ENCODE measurements at places on chromosomes 2 and 18.

DNA sequence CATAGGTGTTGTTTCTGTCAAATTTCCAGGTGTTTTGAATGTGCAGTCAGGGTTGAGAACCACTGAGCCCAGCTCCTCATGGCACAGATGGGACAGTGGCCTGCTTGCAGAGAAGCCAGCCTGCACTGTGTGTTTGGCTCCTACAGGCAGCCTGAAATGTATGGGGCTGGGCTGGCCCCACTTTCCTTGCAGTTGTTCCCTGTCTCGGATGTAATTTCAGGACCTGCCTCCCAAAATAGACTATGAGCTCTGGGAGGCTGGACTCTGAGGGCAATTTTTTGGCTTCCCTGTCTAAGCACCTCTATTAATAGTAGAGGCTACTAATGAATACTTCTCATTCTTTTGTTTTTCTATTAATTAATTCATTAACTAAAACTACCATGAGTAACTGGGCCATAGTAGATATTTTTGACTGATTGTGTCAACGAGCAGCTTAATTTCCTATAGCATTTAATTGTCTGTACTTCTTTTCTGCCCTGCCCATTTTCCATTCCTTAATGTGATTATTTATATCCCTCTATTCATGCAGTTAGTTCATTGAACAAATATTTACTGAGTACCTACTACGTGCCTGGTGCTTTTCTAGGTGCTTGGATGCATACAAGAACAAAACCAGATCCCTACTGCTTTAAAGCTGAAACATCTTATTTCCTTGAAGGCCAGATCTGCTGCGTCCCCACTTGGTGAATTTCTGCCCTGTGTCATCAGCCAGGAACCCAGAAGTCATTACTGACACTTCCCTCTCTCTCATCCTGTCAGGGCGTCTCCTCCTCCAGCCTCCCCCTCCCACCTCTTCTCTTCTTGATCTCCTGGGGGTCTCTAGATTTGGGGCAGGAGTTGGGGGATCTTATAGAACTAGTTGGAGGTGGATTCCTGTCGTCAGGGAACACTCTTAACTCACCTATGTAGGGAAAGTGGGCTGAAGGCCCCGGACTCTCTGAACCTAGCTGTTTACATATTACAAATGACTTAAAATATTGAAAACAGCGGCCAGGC is 16.3 kb downstream of the DYSF start:
- no peak for DNase-seq

DNA sequence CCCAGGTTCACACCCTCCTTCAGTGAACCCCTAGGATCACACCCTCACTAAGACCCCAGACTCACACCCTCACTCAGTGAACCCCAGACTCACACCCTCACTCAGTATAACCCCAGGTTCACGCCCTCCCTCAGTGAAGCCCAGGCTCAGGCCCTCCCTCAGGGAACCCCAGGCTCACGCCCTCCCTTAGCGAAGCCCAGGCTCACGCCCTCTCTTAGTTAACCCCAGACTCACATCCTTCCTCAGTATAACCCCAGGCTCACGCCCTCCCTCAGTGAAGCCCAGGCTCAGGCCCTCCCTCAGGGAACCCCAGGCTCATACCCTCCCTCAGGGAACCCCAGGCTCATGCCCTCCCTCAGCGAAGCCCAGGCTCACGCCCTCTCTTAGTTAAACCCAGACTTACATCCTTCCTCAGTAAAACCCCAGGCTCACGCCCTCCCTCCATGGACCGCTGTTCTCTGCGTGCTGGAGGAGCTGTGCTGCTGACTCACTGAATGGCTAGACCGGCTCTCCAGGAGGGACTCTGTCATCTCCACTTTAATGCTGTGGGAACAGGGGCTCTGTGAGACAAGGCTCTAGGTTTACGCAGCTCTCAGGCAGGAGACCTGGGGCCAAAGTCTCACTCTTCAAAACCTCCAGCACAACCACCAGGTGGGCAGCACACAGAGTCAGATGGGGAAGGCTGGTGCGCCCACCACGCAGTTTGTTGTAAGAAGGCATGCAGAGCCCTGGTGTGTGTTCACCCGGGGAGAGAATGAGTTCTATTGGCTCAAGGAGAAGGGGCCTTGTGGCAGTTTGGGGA is 506.9 kb upstream of the MYT1L start:
- no peak for DNase-seq

DNA sequence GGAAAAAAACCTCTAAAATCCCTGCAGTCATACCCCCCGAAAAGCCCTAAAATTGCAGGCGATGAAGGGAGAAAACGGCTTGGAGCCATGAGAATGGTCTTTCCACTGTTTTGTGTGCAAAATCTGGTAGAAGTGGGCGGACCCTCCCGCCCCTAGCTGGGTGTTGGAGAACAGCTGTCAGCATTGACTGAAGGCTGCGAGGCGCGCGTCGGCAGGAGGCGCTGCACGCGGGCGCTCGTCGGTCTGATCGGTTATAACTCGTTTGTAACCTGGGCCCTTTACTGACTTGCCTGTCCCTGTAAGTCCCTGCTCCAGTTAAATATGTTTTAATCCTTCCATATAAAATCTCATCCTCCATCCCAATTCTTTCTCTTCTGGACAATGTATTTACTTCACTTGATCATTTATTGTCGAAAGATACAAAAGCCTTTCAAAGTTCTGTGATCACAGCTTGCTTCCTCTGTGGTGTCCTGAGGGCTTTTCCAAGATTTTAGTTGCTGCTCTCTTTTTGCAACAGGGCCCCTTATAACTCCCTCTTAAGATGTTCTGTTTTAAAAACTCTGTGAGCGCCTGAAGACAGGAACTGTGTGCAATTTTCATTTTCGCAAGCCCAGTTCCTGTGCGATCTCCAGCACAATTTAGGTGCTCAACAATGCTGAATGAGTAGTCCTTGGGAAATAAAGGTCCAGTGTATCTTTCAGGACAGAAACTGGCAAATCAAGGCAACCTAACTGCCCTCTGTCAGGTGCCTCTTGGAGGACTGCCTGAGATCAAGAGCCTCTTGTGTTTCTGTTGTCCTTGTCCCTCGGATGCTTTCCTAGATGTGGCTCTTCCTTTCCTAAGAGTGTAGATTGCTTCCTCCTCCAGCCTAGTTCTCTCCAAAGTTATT is 918 bp upstream of the HNRNPLL start:
- peak; percentile 86 for DNase-seq

DNA sequence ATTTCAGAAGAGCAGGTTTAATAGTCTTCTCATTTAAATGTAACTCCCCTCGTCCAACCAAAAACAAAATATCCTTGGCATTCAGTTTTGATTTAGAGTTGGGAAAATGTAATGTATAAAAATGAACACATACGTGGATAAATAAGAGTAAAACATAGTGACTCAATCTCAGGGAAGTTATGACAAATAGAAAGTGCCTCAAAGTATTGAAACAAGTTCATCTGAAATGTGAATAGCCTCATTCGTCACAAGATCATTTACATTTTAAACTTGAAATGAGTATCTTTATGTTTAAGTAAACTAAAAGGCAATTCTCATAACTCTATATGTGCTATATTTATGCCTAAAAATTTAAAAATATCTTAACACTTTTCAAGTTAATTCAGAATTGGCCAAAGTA is 122.2 kb upstream of the SMAD7 start:
- no peak for DNase-seq

- DNase-seq: no peak
These were observed 11.1 kb downstream of the RTTN start for GRCh38 chr18:70194227-70194890.

- no peak for DNase-seq
These were observed 152.2 kb upstream of the VRK2 start for GRCh38 chr2:57894381-57894780.

- DNase-seq: no peak
These were observed 167.9 kb downstream of the TCF4 start for GRCh38 chr18:55419947-55420664.

- DNase-seq: no peak
These were observed 31.4 kb downstream of the CAPN13 start for GRCh38 chr2:30775833-30776232.

- DNase-seq: no peak
These were observed 133.0 kb downstream of the MSH2 start for GRCh38 chr2:47535996-47536395.

DNA sequence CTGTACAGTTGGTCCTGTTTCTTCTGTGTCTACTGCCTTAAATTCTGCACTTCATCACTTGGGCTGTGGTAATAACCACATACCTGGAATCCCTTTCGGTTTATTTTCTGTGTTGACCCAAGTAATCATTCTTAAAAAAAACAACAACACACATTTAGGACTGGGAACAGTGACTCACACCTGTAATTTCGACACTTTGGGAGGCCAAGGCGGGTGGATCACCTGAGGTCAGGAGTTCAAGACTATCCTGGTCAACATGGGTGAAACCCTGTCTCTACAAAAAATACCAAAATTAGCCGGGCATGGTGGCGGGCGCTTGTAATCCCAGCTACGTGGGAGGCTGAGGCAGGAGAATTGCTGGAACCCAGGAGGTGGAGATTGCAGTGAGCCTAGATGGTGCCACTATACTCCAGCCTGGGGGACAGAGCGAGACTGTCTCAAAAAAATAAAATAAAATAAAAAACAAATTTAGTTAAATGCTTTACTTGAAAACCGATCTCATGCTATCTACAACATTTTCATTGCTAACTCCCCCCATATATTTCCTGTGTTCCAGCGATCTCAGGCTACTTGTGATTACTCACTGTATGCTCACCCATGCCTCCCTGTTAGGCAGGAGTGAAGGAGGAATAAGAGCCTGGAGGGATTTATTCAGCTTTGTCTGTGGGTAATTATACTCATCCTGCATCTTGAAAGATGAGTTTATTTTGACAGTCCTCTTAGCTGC is 18.2 kb downstream of the ACSL3 start:
- DNase-seq: no peak

GRCh38 chr18:69996417-69996816 is 48.7 kb upstream of the CD226 start:
- no peak for DNase-seq

DNA sequence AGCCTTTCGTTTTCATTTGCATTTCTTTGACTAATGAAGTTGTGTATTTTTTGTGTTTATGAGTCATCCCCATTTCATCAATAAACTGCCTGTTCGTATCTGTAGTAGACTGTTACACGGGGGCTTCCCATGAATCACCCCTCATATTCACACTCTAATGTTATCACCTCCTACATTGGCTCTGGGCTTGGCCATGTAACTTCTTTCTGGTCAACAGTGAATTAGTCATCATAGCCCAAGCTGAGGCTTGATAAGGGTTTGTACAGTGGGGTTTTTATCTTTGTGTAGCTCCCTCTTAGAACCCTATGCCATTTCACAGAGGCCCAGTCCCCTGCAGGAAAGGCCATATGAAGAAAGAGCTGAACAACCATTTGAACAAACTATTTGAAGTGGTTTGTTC is 151.0 kb downstream of the CCBE1 start:
- DNase-seq: no peak

GRCh38 chr18:3478262-3478978 is 28.4 kb downstream of the TGIF1 start:
- DNase-seq: no peak

GRCh38 chr2:18282026-18282425 is 278.4 kb downstream of the RDH14 start:
- DNase-seq: no peak

DNA sequence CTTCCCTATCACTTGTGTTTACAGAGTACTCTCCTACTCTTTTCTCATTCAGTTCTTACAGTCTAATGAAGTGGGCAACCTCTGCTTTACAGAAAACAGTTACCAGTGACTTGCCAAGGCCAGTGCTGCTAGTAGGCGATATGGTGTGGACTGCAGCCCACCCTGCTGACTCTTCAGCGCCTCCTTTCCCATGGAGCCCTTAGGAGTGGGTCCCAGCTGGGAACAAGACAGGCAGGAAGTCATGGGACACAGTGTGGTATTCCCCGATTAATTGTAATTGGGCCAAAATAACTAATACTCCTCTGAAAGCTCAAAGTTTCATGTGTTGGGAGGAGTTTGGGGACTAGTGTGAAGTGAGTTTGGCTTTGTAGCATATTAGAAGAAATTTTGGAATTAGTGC is 120.1 kb upstream of the EML6 start:
- DNase-seq: no peak

DNA sequence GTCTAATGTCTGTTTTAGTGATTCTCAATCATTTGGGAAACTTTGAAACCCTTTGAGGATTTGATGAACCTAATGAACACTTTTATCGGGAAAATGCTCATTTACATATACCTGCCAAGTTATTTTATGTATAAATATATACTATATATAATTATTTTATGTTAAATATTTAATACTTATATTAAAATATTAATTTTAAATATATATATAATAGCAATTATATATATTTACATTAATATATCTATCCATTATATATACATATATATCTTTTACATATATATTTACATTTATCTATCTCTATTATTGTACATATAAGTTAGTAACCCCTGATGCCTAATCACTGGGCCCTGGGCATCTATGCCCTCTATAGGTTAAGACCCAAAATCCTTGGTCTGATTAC is 763.3 kb upstream of the FSHR start:
- DNase-seq: no peak

DNA sequence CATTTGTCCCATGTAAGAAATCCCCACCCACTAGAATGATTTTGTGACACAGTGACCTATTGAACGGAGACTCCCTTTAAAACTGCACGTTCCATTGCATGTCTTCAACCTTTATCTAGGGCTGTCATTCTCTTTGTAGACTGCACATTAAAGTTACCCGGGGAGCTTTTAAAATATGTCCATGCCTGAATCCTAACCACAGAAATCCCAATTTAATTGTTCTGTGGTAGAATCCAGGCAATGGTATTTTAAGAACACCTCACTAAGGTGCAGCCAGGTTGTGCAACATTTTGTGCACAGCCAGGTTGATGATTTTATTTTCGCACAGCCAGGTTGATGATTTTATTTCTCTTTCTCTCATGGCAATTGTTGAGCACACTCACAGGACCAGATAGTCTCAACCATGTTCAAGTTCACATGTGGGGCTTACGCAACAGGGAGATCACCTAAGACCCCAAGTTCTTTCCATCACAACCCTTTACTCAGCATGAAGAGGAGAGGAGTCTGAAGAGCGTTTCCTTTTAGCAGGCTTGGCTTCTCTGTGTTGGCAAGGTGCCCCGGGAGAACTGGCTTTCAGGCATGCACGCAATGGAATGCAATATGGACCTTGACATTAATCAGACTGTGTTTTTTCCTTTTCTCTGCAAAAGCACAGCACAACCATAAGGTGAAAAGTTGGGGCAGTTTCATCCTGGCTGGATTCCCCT is 467.3 kb upstream of the ETAA1 start:
- DNase-seq: no peak

GRCh38 chr2:19009510-19009909 is 348.9 kb downstream of the OSR1 start:
- DNase-seq: no peak

DNA sequence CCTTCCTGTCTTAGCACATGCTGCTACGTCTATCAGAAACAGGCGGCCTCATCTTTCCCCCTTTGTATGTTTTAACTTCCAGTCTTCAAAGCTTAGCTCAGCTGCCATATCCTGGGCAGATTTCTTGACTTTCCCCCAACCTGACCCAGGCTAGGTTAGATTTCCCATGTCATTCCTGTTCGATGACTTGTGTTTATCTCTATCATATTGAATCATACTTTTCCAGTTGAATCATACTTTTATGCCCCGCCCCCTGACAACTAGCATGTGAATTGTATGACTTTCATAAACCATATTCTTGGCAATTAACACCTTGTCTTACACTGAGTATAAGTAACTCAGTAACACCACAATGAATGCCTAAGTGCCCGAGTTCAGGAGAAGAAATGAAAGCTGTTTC is 128.3 kb downstream of the CYRIA start:
- DNase-seq: no peak

- no peak for DNase-seq
These were observed 69.9 kb downstream of the SIGLEC15 start for GRCh38 chr18:45895339-45895738.
